ENCODE measurements at places on chromosomes 11 and 22. TPM values are rescaled to one million over a fixed set of nuclear protein-coding genes. Genes with fewer than 3 reads are reported as not detected.

The TYR gene
- polyA plus RNA-seq = 0.27 TPM

The HTR3B gene
- 0.08 TPM for polyA plus RNA-seq

The SLC29A2 gene
- 33.0 TPM for polyA plus RNA-seq

The GNG3 gene
- 3.0 TPM for polyA plus RNA-seq

The PTGDR2 gene
- 0.21 TPM for polyA plus RNA-seq

The ABCC8 gene
- 1.2 TPM for polyA plus RNA-seq

The CCDC116 gene
- polyA plus RNA-seq = 0.62 TPM

The A4GALT gene
- 23.1 TPM for polyA plus RNA-seq

DNA sequence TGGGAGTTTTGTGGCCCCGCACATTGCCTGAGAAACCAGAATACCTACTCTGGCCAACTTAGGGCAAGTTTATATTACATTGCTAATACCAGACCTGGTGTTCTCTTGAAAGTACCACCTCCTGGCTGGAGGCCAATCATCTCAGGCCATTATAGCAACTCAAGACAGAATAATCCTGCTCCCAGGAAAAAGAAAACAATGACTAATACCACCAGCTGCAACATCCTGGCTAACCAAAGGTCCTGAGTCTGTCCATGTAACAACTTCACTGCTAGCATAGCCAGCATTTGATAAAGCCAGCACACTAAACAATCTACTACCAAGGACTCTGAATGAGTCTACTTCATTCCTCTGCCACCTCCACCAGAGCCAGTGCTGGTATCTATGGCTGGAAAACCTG lies 1298.7 kb upstream of the CNTN5 start:
- DNase-seq = no peak

DNA sequence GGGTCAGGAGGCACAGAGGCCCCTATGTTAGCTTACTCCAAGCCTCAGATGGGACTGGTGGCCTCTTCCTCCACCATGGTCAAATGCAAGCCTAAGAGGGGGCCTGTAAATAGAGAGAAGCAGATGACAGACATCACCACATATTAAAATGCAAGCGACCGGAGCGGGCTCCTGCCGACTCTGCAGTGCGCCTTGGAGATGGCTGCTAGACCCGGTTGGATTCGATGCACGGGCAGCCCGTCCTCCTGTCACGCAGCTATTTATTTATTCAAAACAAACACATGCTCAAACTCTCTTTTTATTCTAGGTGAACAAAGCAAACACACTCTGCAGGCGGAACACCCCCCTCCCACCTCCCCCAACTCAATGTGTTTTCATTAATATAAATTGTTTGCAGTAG lies 208.0 kb downstream of the DSCAML1 start:
- no peak for DNase-seq

GRCh38 chr22:38066381-38067027 lies 9.3 kb downstream of the PICK1 start:
- no peak for DNase-seq

DNA sequence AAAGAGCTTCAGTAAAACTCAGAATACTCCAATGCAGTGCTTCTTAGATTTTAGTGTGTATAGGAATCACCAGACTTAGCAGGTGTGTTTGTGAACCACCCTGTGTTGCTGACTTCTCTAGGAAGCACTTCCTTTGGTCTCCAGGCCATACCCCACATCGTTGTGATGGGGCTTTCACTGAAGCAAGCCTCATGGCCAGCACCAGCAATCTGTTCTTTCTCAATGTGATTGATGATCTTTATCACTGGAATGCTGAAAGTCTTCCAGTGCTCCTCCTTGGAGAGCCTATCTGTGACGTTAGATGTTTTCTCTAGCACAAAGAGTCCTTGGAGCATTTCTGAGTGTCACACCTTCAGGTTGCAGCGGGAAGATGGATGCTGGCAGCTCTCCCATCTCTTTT lies 280.5 kb downstream of the DDX10 start:
- no peak for DNase-seq

DNA sequence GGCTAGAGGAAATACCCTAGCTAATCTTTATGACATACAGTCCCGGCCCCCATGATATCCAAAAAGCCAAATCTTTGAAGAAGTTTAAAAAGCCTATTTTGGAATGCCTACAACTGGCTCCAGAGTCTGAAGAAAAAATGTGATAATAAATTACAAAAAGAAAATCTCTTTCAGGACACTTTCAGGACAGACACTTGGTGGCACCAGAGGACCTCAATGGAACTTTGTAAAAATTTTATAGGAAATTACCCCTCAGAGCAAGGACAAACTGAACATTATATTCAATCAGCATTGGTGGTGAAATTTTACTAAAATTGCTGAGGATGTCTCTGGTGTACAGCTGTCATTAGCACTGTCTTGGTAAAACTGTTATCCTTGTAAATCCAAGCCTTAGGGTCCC lies 81.0 kb downstream of the CCDC73 start:
- DNase-seq = no peak

GRCh38 chr11:70397983-70398833 lies at the start of gene CTTN:
TSS of gene CTTN (plus strand) at chr11:70398529. CDS start at chr11:70407298, 8,769 bp downstream.
- DNase-seq = peak; percentile 59

DNA sequence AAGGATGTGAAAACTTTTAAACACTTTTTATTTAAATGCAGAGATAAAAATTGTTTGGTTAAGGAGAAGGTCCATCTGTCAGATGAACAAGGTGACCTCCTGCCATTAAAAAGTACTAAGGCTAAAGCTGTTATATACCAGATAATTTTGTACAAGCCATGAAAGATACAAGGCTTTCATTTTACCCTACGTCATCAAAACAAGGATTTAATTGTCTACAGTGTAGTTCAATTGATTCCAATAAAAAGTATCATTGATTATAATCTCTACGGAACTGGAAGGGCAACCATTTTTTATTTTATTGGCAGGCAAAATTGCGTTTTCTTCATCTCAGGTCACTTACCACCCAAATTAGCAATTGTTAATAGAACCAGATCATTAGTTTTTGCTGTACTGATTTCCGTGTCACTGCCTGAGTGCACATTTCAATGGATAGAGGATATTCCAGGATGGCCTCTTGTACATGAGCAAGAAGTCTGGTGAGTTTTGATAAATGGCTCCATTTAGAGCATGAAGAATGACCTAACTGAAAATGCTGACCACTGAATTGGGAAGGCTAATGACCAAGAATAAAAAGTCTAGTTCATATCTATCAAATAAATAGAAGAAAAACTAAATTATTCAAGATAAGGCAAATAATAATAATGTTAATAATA lies 564.9 kb downstream of the JRKL start:
- no peak for DNase-seq

- DNase-seq = no peak
Measured at GRCh38 chr11:125165111-125165842, 726 bp downstream of the PKNOX2 start.

DNA sequence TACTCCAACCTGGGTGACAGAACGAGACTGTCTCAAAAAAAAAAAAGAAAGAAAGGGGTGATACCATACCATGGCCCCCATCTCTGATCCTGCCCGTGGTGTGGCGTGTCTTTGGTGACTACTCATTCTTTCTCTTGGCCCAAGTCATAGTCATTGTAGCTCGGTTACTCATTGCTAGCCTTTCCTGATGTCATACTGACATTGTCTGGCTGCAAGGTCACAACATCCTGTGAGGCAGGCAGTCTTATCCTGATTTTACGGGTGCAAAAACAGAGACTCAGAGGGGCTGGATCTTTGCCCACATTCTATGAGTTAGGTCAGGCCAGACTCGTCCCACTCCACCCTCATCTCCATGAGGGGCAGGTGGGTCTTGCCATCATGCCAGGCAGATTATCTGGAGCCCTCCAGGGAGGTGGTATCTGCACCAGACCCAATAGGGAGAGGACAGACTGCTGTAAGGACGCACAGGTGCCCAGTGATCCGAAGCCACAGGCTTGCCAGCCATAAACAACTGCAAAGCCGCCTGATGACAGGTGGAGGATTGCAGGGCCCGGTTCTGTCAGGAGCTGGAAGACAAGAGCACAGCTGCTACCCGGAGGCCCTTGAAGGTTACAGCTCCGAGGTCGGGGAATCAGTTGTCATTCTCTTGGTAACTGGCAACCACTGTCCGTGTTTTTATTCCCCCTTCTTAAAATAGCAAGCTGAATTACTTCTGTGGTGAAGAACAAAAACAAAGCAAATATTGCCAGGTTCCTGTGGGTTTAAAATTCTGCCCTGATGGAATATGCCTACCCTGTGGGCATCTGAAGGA lies 13.8 kb downstream of the TOM1 start:
- DNase-seq = peak; percentile 27

DNA sequence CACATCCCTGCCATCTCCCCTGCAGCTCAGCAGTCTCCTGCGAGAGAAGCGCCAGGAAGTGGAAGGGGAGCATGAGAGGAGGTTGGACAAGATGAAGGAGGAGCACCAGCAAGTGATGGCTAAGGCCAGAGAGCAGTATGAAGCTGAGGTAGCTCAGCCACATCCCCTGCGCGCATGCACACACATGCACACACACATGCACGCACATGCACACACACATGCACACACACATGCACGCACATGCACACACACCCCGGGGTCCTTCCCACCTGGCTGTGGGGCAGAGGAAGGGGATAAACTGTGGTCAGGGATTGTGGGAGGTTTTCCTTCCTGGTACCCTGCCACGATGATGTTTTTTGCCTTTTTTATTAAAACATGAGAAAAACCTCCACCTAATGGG lies 65.3 kb downstream of the CEP164 start:
- DNase-seq = no peak

DNA sequence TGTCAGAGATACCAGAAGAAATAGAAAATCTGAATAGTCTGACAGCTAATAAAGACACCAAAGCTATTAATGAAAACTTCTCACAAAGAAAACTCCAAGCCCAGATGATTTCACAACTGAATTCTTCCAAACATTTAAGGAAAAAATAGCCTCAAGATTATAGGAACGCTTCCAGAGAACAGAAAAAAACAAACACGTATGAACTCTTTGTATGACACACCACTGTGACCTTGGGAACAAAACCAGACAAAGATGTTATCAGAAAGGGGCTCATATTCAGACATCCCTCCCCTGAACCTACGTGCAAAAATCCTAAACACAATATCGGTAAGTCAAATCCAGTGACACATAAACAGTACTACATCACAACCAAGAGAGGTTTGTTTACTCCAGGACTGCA lies 23.5 kb downstream of the CERK start:
- DNase-seq = no peak

DNA sequence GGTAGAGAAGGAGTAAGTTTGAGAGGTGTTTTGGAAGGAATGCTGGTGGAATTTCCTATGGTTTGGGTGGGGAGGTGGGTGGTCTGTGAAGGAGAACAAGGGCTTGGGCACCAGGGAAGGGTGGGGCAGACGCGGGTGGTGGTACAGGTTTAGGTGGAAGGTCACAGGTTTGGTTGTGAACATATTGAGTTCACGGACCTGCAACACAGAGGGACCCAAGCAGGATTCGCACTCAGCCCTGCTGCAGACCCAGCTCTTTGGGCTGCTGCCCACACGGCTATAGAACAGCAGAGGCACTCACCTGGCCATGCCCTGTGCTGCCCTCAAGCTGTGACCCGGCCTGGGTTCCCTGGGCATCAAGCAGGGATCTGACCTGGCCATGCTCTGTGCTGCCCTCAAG lies 33.5 kb upstream of the EMID1 start:
- no peak for DNase-seq

DNA sequence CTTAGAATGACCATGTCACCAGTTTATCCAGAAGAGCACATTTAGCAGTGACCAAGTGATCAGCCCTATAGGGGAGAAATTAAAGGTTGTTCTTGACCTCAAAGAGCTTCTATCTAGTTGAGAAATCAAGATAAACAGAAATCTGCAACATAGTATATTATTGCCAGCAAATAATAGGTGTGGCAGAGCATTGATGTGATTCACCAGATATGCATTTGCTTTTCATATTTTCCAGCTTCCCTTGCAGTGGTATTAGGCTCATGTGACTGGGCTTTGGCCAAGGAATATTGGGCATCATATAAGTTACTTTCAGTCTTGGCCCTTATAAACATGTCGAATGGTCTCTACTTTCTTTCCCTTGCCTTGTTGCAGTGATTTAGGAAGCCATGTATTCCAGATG lies 34.5 kb downstream of the COMMD9 start:
- DNase-seq = no peak

DNA sequence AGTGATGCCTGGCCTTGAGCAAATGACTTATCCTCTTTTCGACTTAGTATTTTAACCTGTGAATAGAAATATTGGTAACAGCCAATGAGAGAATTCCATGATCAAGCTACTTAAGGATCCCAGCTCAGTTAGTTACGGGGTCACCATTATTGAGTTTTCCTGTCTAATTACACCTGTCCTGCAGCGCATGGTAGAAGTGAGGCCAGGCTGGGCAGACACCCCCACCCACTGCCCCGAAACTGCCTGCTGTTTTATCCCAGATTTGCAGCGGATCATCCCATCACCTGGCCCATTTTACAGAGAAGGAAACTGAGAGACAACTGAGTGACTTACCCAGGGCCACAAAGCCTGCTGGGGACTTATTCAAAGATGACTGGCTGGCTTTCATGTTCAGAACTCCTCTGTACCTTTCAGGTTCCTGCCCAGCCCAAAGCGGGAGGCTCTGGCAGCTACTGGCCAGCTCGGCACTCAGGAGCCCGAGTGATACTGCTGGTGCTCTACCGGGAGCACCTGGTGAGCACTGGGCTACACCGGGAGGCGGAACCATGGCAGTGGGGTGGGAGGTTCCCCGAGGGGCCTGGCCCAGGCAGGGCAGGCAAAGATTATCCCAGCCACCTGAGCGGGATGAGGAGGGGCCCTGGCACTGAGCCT lies 1.4 kb downstream of the MUS81 start:
- no peak for DNase-seq

- DNase-seq = no peak
Measured at GRCh38 chr22:37154925-37155712, 5.4 kb upstream of the IL2RB start.

- DNase-seq = no peak
Measured at GRCh38 chr11:114358716-114359115, 41.6 kb downstream of the C11orf71 start.

DNA sequence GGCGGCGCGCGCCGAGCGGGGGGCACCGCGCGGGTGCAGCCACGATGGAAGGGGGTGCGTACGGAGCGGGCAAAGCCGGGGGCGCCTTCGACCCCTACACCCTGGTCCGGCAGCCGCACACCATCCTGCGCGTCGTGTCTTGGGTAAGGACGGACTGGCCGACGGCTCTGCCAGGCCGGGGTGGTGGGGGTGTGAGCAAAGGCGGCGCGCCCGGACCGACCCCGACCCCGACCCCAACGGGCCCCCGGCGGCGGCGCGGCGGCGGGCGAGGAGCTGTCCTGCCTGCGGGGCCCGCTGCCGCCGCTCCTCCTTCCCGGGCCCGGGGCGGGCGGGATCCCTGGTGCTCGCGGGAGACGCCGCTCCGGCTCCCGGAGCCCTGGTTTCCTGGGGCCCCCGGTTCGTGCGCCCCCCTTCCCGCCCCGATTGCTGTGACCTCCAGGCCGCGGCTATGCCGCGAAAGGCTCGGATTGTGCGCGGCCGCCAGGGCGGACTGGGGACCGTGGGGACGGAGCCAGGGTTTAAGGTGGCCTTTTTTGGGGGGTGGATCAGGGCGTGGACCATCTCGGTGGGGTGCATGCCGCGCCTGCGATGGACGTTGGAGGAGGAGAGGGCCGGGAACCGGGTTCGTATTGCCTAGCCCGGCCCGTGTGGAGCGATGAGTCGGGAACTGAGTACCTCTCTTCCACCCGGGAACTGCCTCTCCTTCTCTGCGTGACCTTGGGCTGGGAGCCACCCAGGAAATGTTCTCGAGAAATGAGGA lies at the start of gene SYNGR1:
SYNGR1 (plus strand) TSS at position 25 of the 760 bp plus-strand sequence; CDS start at position 45, 20 bp downstream.
- DNase-seq = no peak

GRCh38 chr11:34223907-34224306 lies 118.5 kb downstream of the NAT10 start:
- DNase-seq = no peak

GRCh38 chr11:24890426-24890825 lies 393.6 kb downstream of the LUZP2 start:
- DNase-seq = no peak

GRCh38 chr11:1435820-1436467 lies 46.2 kb downstream of the BRSK2 start:
- DNase-seq = no peak
